Esophagus squamous epithelium (tissue), 5 donors: ENCODE measurements at places on chromosomes 11 and 22. TPM values are rescaled to one million over a fixed set of nuclear protein-coding genes. Genes with fewer than 3 reads are reported as not detected.

GRCh38 chr11:57202281-57202680, 20.5 kb downstream of the LRRC55 start:
- no peak for DNase-seq

- no peak for DNase-seq
These were observed 46.4 kb downstream of the RCN1 start for GRCh38 chr11:32137263-32137662.

TMEM218 gene
- 7.5 TPM for total RNA-seq

DNA sequence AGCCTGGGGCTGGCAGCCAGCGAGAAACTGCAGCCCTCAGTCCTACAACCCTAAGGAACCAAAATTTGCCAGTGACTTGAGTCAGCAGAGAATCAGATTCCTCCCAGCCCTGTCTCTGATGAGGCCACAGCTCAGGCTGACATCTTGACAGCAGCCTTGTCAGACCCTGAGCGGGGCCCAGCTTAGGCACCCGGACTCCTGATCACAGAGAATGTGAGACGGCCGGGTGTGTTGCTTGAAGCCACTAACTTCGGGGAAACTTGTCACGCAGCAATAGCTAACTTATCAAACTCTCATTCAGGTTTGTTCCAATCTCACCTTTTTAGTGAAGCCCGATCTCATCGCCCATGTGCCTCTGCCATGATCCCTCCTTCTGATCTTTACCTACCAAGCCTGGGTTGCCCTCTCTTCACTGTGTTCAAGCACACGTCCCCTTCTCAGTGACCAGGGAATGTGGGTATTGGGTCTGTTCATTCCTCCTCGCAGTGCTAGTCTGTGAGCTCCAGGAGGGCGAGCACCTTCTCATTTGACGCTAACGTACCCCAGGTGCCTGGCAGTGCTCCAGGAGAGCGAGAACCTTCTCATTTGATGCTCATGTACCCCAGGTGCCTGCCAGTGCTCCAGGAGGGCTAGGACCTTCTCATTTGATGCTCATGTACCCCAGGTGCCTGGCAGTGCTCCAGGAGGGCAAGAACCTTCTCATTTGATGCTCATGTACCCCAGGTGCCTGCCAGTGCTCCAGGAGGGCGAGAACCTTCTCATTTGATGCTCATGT, 280.7 kb downstream of the BRD1 start:
- DNase-seq, result no peak

- DNase-seq, result no peak
These were observed 960 bp downstream of the TSSC4 start for GRCh38 chr11:2401436-2401984.

- DNase-seq, result no peak
These were observed 107.5 kb downstream of the USP35 start for GRCh38 chr11:78295991-78296930.
